Coronary artery (tissue), 2 donors: ENCODE measurements at places on chromosomes 4 and X.

GRCh38 chrX:31545726-31546125 is 473.9 kb upstream of the FTHL17 start:
- DNase-seq: no peak

- DNase-seq: no peak
Observed at GRCh38 chrX:9267415-9267814, 197.4 kb upstream of the TBL1X start.

- no peak for DNase-seq
Observed at GRCh38 chrX:39869846-39870601, 227.7 kb downstream of the BCOR start.

- no peak for DNase-seq
Observed at GRCh38 chr4:74625981-74626380, 168.3 kb downstream of the BTC start.
